ENCODE measurements at places on chromosomes 1 and 21.
A peak's percentile ranks its signal among the peaks of the same experiment; 100 is the strongest.

- DNase-seq, result no peak
Observed at GRCh38 chr1:177444997-177445746, 274.4 kb downstream of the BRINP2 start.

GRCh38 chr1:226827458-226827857 is 43.0 kb upstream of the PSEN2 start:
- DNase-seq, result peak; percentile 55

- DNase-seq, result no peak
Observed at GRCh38 chr21:42252778-42253340, 33.9 kb downstream of the ABCG1 start.

GRCh38 chr21:45318556-45319404 is 31.1 kb upstream of the POFUT2 start:
- DNase-seq, result peak; percentile 27

- no peak for DNase-seq
Observed at GRCh38 chr1:27994060-27994459, 34.3 kb downstream of the XKR8 start.

Measured in H9 (cell line).